ENCODE measurements at places on chromosomes 7 and 10. TPM values are rescaled to one million over a fixed set of nuclear protein-coding genes. Genes with fewer than 3 reads are reported as not detected.

GRCh38 chr7:69622960-69623359, 24.7 kb downstream of the AUTS2 start:
- no peak for DNase-seq

GRCh38 chr10:132611026-132611910, 73.7 kb downstream of the INPP5A start:
- no peak for DNase-seq

DNA sequence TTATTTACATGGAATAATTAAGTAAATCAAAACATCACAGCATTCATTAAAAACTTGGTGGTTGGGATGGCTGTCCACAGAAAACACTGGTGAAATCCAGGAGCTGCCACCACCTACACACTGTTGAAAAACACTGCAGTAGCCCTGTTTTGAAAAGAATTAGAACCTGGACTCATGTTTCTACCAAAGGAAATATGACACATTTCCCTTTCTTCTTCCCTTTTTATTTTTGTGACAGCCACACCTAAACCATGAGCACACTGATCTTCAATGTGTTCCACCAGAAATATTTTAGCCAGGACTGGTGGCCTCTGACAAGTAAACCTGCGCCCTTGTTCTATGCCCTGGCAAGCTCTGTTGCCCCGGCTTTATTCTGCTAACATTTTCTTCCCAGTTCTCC, 3.3 kb downstream of the TMEM140 start:
- DNase-seq = no peak

GRCh38 chr10:52491246-52491995, 177.3 kb downstream of the DKK1 start:
- no peak for DNase-seq

DNA sequence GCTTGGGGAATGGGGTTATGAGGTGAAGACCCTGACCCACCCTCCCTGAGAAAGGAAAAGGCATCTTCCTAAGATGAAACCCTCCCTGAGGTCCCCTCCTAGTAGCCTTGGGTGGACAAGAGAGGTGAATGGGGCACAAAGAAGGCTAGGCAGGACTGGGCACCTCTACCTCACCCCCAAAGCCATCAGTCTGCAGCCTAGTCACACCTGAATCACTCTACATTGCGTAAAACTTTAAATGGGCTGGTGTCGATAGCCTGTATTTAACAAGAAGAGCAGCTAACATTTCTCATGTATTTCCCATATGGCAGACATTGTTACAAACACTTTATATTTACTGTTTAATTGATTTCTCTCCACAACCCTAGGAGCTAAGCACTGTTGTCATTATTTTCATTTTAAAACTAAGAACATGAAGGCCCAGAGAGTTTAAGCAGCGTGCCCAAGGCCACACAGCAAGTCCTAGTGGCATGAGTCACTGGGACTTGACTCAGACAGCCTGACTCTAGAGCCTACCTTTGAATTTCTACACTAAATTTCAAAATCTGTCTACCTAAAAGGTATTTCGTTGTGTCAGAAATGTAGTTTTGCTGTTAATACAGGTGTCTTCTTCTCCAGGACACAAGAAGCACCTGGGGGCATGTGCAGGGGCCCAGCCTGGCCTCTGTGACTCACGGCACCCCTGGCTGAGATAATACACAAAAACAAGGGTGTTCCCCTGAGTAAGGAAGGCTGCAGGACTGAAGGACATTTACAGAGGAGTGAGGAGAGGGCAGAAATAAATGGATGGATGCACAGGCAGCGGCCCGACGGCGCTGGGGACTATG, 3.4 kb downstream of the AOC1 start:
- no peak for DNase-seq

DNA sequence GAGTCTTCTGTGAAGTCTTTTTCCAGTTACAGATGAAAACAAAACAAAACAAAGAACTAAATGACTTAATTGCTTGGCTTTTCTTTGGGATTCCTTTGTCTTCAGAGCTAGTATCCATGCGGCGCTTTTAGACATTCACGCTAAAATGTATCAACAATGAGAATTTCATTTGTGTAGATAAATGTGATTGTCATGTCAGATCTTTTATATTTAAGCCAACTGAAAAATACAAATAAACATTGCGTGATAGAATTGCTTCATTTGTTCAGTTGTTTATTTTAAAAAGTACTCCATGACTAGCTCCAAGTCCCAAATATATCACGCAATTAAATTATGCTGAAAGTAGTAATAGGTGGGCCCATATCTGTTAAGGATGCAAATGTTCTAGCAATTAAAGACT, 7.9 kb upstream of the ADRB1 start:
- no peak for DNase-seq

Gene PAX4
- polyA plus RNA-seq = not detected

Gene CYP2C19
- not detected for polyA plus RNA-seq

GRCh38 chr10:35470248-35470924, 134.1 kb downstream of the CCNY start:
- no peak for DNase-seq

Gene ANXA7
- polyA plus RNA-seq = 143 TPM

DNA sequence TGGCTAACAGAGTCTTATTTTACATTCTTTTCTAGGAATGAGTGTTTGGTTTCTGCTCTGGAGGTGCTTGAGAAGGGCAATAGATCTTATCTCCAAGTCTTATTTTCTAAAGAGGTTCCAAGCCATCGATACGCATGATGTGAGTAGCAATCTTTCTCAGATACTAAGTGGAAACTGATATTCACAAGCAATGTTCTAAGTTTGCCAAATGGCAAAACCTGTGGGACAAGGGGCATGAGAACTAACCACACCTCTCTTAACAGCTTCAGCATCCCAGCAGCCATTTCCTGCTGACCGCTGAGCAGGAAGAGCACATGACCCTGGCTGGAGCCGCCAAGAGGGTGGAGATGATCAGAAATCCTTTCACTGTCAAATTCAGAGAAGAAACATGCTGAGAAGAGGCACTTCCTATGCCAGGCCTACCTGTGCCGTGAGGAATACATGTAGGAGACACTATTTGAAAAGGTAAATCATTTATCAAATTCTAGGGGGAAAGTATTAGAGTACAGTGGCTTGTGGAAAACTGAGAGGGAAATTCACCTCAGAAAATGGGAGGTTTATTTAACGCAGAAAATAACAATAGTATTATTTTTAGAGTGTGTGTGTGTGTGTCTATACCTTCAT, 35.2 kb downstream of the CCDC71L start:
- DNase-seq = no peak

Gene STEAP1B
- polyA plus RNA-seq = 12.0 TPM

Gene NRG3
- polyA plus RNA-seq = not detected

GRCh38 chr7:135512135-135512887, 2.4 kb upstream of the CNOT4 start:
- no peak for DNase-seq
